ENCODE measurements at places on chromosomes 11 and 22.
A peak's percentile ranks its signal among the peaks of the same experiment; 100 is the strongest.

- DNase-seq = peak; percentile 72
Measured at GRCh38 chr11:46564459-46564858, 29.4 kb downstream of the AMBRA1 start.

- DNase-seq = peak; percentile 100
Measured at GRCh38 chr11:12075822-12076821, 34.3 kb upstream of the MICAL2 start.

- peak; percentile 95 for DNase-seq
Measured at GRCh38 chr11:112961146-112961668, at the start of gene NCAM1. Gene NCAM1, plus strand, starts transcription at chr11:112961420.

DNA sequence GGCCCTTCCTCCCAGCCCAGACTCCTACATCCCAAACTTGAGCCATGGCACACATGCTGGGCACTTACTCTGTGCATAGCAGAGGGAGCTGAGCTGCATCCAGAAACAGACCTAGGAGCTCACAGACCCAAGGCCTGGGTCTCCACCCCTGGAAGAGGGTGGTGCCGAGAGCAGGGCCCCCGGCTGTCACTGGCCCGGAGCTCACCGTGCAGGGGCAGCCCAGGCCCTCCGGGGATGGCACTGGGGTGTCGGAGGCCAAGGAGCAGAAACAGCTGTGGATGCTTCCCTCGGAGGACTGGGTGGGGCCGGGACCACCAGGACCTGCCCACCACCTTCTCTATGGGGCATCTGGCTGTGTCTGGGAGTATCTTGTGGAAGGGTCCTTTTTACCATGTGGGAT, 4.3 kb upstream of the APOBEC3A start:
- DNase-seq = no peak

GRCh38 chr11:101931692-101932091, 15.4 kb upstream of the ANGPTL5 start:
- no peak for DNase-seq

DNA sequence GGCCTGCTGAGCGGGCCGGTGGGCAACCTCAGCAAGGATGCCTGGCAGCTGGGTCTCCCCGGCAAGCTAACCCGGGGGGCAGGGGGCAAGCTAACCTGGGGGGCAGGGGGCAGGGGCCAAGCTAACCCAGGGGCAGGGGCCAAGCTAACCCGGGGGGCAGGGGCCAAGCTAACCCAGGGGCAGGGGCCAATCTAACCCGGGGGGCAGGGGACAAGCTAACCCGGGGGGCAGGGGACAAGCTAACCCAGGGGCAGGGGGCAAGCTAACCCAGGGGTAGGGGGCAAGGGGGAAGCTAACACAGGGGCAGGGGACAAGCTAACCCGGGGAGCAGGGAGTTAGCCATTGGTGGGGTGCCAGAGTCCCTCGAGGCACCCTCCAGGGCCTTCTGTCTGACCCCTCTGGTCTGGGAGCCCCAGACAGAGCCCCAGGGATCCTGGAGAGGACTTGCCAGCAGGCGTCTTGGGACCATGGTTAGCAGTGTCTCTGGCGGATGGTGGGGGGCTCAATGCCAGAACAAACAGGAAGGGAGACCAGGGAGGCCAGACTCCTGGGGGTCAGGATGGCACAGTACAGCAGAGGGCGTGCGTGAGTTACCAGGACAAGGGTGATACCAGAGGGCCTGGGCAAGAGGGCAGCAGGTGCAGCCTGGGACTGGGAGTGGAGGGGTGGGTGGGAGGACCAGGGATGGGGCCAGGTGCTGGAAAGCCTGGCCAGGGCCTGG, 16.1 kb downstream of the IGF2 start:
- DNase-seq = no peak

DNA sequence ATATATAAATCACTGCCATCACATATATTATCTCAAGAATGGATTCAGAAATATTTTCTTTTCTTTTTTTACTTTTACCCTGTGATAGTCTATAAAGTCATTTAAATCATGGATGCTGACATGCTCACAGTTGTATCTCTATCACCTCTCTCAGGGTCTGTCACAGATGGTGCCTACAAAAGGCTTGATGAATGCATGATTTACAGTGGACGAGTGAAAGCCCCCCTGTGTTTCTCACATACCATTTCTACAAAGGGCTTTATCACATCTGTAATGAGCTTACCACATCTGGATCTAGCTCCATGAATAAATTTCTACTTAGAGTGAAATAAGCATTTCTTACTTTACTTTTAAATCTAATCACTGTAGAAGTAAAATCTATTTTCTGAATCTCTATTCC, 121.4 kb upstream of the CARD18 start:
- DNase-seq = no peak

GRCh38 chr22:27164781-27165503, 507.6 kb downstream of the MIAT start:
- no peak for DNase-seq

- DNase-seq = no peak
Measured at GRCh38 chr11:75024068-75024449, 35.3 kb downstream of the NEU3 start.

GRCh38 chr11:33719587-33719986, 16.6 kb downstream of the CD59 start:
- no peak for DNase-seq

DNA sequence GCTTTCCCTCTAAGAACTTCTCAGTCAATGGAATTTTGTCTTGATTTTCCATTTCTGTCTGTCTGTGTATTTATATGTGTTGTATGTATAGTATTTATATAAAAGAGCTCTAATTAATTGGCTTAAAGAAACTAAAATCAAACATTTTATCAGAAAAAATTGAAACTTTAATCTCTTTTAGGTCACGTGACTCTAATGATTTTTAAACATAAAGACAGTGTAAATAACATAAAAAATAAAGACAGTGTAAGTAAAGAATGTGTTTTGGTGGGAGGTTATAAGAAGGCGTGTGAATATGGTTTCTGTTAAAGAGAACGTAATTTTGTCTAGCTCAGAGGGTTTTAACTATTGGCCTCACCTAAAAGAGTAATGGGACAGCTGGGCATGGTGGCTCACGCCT, 2.4 kb downstream of the JAML start:
- no peak for DNase-seq

DNA sequence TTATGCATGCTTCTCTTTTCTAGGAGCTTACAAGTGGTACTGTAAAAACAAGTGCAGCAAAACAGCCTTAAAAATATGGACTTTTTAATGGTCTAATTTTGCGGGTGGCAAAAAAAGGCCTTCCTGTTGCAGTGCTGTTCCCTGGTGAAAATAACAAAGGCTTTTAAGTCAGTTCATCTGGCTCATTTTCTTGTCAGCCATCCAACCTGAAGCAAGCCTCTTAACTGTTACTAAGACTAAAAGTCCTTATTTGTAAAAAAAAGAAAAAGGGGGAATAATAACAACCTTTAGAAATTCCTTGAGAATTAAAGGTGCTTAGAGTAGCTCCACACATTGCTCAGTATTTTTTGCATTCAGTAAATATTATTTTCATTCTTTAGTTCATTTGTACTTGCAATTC, 200.5 kb upstream of the CHORDC1 start:
- DNase-seq = no peak

DNA sequence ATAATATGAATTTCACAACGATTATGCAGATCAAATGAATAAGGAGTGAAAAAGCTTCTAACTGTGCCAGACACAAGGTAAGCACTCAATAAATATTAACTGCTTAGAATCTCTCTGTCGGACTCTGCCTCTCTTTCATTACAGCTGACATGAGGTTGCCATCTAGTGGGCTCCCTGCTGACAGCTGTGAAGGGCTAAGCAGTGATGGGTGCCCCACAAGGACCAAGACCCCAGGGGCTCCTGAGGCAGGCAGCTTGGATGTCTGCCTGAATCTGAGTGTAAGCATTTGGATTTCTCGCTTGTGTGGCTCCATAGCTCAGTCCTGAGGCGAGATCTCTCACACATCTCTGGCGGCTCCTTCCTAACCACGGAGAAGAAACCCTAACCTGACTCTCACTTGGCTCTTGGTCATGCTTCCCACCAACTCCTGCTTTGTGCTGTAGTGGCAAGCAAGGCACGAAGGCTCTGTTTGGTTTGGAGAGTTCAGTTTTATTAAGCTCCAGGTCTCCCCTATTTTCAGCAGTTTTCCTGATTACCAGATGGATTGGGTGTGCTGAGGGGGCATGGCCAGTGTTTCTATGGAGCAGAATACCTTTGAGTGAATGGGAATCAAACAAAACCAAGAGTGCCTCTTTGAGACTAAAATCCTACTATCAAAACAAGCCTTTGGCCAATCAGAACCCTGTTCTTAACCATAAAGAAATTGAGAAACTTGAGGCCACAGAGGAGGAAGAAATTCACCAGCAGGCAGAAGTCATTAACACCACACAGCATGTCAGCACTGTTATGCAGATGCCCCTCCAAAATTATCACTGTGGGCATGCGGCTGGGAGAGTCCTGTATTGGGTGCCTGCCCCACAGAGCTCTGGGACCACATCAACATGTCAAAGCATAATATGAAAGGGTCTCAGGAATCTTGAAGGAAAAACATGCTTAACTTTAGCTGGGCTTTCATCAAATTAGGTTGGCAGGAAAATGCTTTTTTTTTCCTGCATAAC, 152.8 kb upstream of the NTM start:
- DNase-seq = peak; percentile 13
